ACHN (cell line): ENCODE measurements at places on chromosomes 6 and 20.
A peak's percentile ranks its signal among the peaks of the same experiment; 100 is the strongest.

DNA sequence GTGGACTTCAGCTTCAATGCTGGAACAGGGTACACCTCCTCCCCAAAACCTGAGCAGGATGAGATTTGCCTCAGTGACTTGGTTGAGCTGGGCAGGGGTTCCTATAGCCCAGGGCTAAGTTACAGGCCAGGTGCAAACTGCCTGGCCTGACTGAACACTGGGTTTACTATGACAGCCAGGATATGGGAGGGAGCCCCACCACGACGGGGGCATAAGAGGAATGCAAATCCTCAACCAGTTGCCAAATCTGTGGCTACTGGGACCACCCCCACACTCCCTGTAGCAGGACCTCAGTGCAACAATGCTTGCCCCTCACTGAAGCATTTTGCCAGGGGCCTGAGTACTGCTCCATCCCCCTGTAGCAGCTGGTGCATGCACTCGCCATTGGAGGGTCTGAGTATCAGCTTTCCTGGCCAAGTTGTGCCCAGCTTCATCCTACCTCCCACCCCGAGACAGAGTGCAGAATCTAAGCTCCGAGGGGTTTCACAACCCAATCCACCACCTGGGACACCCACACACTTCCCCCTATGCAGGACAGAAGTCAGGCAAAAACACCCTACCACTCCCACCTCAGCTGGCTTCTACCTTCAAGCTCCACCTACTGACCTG lies 27.6 kb downstream of the TREML4 start:
- no peak for DNase-seq

DNA sequence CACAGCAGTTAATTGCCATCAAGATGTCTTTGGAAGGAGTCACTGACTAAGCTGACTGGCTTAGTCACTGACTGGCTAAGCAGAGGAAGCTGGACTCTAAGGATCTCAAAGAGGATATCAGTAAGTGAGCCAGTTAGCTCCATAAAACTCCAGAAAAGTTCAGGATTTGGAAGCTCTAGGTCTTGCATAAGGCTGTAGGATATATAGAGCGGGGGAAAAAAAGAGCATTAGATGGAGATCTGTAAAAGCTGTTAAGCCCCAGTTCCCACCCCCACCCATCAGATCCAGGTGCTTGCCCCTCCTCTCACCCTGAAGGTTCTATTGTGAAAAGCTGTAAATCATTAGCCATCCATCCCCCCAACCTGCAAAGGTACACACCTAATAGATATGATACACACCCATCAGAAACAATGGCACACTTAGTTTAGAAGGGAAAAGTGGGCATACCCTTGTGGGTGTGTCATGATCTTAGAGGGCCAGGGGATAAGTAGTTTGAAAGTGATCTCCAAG lies 32.2 kb downstream of the CARMIL1 start:
- peak; percentile 57 for DNase-seq

- no peak for DNase-seq
Observed at GRCh38 chr6:22294301-22294700, 2.5 kb downstream of the PRL start.

DNA sequence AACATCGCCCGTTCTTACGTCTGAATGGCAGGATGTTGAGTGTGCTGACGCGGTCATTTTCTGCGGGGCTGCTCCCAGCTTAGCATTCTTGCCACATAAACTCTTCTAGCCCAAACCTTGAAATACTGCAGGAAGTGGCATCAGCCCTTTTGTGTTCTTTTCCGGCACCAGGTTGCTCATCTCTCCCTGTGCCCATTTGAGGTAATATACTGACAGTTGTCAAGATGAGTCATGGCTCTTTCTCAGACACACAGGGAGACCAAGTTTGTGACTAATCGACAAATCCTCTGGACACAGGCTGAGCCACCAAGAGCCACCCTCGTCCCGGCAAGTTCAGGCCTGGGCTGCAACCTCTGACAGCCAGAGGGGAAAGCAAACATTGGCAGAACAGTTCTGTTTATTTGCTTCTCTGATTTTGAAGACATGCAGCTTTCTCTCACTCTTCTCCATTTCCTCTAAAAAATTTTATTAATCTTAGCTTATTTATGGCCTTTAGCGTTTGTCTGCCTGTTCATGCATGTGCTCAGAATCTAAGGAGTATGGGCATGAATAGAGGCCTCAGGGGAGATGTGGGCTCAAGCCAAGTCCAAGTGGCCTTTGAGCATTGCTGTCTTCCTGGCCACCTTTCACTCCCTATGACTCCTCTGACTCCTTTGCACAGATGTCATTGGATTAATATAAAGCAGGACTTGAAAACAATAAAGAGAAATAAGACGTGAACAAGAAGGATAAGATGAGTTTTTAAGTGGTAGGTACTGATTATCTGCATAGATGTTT lies 328.2 kb upstream of the JAG1 start:
- DNase-seq: peak; percentile 61

GRCh38 chr20:2417213-2417541 lies 36.5 kb downstream of the TGM6 start:
- DNase-seq: no peak

DNA sequence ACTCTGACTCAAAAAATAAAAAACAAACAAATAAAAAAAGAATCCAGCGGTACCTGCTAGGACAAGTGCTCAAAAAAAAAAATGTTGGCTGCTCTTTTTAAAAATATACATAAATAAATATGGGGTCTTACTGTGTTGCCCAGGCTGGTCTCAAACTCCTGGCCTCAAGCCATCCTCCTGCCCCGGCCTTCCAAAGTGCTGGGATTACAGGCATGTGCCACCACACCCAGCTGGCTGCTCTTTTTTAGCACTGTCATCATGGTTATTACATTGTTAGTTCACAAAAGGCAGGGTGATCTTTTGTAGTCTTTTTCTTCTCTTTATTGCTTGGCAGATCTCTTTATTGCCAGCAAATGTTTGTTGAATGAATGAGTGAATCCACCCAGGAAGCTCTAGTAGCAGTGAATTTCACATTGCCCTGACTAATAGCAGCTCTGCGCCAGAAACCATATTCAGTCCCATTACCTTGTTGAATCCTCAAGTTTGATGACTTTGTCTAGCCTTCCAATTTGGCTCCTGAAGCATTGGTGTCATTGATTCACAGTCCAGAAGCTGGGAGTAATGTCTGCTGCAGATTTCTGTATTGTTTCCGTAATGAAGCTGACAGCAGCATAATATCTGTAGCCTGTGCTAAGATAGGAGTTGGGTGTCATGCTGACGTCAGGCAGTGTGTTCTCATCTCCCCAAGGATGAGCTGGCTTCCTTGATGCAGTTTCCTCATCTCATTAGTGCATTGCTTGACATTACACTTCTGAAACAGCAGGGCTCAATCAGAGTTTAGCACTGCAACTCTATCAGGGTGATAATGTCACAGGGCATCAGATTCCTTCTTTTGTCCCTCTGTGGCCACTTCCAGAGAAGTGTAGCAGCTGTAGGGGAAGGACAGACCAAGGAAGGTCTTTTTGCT lies 84.9 kb upstream of the TGM3 start:
- no peak for DNase-seq
